Tibial artery (tissue), 4 donors: ENCODE measurements at places on chromosomes 11 and 22.

DNA sequence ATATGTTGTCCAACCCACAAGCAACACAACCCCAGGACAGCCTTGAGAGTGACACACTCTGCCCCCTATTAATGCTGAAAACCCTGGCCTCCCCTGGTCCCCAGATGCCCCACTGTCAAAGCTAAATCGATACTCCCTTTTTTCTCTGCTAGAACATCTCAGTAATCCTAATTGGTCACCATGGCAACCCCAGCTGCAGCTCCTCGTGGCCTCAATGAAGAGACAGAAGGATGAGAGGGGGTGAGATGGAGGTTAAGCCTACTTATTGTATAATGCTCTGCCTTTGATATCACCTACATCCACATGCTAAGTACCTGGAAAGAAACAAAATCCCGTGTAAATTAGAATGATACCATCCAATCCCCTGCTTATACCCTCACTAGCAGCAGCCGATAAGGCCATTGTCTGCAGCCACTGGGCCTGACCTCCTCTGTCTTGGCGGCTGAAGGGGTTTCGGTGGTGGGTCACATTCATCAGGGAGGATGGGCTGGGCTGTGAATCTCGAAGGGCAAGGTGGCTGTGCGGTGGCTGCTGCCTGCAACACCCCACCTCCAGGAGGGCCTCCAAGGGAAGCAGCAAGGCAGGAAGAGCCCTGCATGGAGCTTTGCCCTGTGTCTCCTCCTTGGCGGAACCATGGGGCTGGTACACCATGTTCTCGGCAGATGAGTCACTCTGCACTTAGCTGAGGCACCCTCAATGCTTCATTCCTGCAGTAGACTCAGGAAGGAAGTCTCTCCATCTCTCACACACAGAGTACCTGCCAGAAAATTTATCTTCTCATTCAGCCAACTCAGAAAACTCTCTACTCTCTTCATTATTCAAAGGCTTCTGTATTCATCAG is 399.5 kb downstream of the BUD13 start:
- no peak for DNase-seq

- no peak for DNase-seq
Observed at GRCh38 chr11:92495107-92495793, 270.6 kb downstream of the FAT3 start.

DNA sequence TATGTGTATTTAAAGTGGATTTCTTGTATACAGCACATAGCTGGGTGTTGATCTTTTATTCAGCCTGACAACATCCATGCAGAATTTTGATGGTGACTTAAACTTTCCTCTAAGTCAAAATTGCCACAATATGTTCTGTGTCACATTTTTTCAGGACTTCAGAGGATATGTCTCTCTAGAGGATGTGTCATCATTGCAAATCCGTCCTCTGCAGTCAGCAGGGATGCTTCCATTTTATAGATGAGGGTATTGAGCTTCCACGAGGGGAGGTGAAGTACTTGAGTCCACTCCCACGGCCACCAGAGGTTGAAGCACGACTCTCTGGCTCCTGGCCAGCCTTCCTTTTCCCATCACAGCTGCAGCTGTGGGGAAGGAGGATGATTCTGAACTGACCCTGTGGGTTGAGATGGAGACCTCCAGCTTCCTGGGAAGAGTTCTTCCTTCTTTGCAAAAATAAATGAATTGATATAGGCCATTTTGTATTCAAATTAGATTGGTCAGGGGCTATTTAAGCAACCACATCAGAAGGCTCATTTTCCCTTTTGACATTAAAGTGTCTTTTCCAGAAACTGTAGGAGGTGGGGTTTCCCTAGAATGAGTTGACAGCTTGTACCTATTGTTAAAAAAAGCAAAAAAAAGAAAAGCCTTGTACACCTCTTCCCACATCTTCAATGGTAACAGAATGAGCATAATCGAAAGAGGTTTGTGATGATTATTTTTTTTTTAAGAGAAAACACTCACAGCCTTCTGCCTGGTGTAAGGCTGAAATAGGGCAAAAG is 55.2 kb upstream of the MYEOV start:
- peak; percentile 3 for DNase-seq

DNA sequence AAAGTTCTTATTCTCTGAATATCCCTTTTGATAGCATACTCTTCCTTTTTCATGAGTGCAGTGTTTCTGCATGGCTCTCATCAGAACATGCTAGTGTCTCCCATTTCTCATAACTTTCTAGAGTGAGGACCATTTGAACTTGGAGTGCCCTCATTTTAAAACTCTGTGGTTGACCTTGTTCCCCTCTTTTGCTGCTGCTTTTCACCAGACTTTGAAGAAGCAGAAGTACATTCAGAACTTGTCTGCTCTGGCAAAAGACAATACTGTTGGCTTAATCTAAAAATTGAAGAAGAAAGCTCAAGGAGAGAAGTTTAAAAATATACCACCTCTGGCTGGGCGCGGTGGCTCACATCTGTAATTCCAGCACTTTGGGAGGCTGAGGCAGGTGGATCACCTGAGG is 35.0 kb downstream of the PPARA start:
- no peak for DNase-seq

DNA sequence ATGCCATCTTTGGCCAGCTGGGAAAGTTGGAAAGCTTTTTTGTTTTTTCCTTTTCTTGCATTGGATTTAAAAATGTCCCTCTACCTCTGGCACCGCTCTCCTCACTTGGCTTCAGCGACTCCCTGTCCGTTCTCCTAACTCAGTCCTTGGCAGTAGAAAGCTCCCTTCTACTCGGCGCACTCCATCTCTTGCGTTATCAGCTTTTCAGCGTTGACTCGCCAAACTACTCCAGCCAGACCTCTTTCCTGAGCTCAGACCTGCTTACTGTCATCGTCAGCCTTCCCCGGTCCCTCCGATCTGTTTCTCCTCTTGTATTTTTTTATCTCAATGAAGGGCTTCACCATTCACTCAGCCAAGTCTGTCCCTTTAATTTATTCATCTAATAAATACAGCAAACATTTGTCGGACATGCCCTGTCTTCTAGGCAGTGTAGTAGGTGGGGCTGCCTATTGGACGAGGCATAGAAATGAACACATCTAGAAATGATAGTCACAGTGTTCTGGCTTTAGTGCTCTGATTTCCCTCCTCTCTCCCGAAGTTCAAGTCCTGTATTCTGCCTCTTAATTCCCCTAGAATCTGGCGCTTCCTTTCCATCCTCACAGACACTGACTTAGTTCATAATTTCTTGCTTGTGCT is 839 bp downstream of the CEP164 start:
- peak; percentile 53 for DNase-seq

DNA sequence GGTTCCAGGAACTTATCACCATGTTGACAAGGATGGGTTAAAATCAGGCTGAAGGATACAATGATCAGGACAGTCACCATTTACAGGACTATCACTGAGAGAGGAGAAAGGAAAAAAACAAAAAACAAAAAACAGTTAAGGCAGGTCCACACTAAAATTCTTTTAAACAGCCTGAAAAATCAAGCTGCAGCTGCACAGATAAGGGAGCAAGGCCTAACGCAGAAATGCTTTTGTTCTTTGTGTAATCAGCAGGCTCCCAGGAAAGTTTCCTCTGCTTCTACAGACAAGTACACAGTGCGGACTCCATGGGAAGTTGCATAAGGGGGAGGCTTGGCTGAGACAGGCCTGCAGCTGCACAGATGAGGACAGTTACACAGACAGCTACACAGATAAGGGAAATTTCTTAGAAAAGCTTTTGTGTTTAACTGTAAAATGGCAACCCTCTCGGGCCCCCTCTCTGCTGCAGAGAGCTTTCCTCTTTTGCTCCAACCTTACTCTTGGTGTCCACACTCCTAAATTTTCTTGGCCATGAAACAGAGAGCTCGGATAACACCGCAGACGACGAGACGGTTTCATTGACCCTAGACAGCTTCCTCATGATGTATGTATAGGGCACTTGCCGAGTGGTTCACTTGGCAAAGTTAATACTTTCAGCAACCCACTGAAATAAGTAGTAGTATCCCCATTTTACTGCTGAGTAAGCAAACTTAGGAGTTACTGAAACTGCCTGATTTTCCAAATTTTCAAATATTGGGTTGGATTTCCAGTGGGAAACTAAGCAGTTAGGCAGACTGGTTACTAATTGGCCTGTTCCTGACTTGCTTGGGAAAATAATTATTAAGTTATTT is 45.5 kb downstream of the PIWIL3 start:
- DNase-seq = no peak
